Activated T-cell treated with anti-CD3 and anti-CD28 coated beads for 24 hours (primary cell): ENCODE measurements at places on chromosomes 7 and 10.

- no peak for DNase-seq
These were observed 142.0 kb downstream of the DOCK1 start for GRCh38 chr10:127046975-127047877.

DNA sequence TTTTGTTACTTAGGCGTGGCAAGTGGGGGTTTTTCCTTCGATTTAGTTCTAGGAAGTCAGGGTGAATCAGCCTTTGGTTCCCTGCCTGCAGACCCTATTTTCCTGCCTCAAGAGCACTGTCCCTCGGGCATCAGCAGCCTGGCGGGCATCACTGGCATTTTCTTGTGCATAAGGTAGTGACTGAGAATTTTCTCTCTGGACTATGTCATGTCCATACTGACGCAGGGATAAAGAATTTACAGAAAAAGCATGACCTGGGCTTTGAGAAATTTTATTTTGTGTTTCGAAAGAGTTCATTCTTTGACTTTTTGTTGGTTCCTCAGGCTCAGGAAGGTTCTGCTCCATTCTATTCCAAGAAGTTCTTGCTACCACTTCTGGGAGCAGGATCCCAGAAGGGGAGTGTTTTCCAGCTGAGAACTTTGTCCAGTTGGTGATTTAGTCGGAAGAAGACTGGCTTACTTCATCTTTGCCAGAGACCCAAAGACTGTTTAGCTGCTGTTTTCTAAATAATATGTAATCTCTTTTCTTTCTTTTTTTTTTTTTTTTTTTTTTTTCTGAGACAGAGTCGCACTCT lies 213.9 kb upstream of the SH2B2 start:
- no peak for DNase-seq

DNA sequence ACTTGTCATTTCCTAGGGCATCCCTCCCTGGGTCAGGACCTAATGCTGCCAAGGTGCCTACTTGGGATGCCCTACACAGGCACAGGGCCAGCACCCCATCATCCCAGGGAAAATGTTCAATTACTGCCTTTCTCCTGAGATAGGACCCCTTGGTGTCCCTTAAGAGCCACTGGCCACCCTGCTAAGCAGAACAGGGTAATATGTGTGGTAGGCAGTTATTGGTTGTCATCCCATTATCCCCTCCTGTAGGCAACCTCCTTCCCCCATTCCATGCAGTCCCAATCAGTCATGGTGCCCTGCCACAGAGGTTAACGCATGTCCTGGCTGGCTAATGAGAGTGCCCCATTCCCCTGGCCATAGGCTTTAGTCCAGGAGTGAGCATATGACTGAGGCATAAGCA lies 53.2 kb downstream of the PRLHR start:
- no peak for DNase-seq

- DNase-seq, result no peak
These were observed 122.3 kb downstream of the SVIL start for GRCh38 chr10:29512425-29512974.

GRCh38 chr7:51335057-51335456 lies 18.4 kb upstream of the COBL start:
- no peak for DNase-seq

DNA sequence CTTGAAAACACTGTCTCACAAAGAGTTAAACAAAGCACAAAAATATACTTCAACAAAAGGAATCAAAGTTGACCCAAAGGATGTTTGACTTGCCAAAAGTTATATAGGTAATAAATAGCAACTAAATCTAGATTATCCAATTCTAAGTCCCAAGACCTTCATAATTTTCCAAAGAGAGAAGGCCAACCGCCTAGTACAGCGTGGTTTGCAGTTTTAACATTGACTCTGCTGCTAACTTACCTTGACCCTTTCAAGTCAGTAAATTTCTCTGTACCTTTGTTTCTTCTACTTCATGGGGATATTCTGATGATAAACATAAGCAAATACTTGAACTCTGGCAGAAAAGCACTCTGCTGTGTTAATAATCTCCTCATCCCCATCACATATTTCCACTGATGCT lies 1.9 kb upstream of the GPR22 start:
- DNase-seq, result no peak

- no peak for DNase-seq
These were observed 188.0 kb downstream of the PDE1C start for GRCh38 chr7:31882187-31882586.

GRCh38 chr7:38615665-38616064 lies 15.5 kb downstream of the AMPH start:
- no peak for DNase-seq

DNA sequence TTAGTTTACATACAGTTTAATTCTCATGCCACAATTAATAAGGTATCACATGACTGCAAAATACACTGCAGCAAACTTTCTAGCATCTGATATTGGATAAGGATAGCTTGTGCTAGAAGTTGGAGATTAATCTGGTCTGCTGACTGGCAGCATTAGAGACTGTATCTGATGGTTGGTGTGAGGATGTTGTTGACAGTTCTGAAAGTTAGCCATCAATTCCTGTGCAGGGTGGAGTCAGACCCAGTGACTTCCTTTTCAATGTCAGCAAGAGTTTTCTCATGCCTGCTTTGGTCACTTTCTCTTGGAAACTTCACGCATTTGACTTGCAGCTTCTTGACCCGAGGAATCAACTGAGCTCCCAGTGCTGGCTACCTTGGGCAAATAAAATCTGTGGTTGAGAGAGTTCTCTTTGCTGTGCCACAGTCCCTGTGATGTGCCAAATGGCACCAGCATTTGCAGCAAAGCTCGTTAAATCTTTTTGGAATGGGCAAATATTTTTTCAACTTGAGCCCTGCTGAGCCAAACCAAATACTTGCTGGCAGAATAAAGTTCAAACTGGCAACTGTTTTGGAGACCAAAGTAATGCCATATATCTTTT lies 233.0 kb downstream of the TRIL start:
- no peak for DNase-seq

- DNase-seq, result no peak
These were observed 2.7 kb downstream of the GOT1 start for GRCh38 chr10:99427566-99428190.
